ENCODE measurements at places on chromosomes 2 and 18. TPM values are rescaled to one million over a fixed set of nuclear protein-coding genes. Genes with fewer than 3 reads are reported as not detected.

Gene CHST9
- total RNA-seq, result 7.0 TPM

Gene GFPT1
- 74.3 TPM for total RNA-seq

Gene NEU4
- 0.21 TPM for total RNA-seq

Gene KYNU
- 9.8 TPM for total RNA-seq

Gene UGT1A10
- not detected for total RNA-seq

Gene DNAJB2
- total RNA-seq, result 38.7 TPM

Gene KCNG3
- total RNA-seq, result 0.53 TPM

Gene C1GALT1C1L
- 2.2 TPM for total RNA-seq

Gene MC2R
- not detected for total RNA-seq

Gene KIF5C
- total RNA-seq, result 10.8 TPM

Gene CCDC148
- total RNA-seq, result 5.3 TPM

Gene UGP2
- total RNA-seq, result 158 TPM

Gene NEURL3
- not detected for total RNA-seq

Gene APOB
- 0.32 TPM for total RNA-seq

Gene STON1
- total RNA-seq, result 68.0 TPM

Gene CDH7
- total RNA-seq, result 5.6 TPM

Gene ALPG
- not detected for total RNA-seq

Gene NOL4
- 1.3 TPM for total RNA-seq

Gene PID1
- 63.9 TPM for total RNA-seq

Gene FLACC1
- total RNA-seq, result 1.3 TPM

Gene REG1A
- not detected for total RNA-seq

Gene CNRIP1
- total RNA-seq, result 38.0 TPM

Gene MC5R
- total RNA-seq, result not detected

Gene DSC3
- 9.4 TPM for total RNA-seq

Gene REG1B
- total RNA-seq, result not detected

Gene ZNF385B
- 2.5 TPM for total RNA-seq

Gene IL36G
- total RNA-seq, result not detected

Gene KIAA1328
- total RNA-seq, result 34.6 TPM

Gene POMC
- total RNA-seq, result 1.5 TPM

Gene KCNJ3
- 2.3 TPM for total RNA-seq

Gene NOSTRIN
- 30.9 TPM for total RNA-seq

Gene AFF3
- total RNA-seq, result 43.5 TPM

Gene GREB1L
- total RNA-seq, result 1.4 TPM

Gene THOC1
- total RNA-seq, result 166 TPM

Gene SKOR2
- total RNA-seq, result not detected

Gene TUBA3D
- total RNA-seq, result not detected

Gene TTLL4
- total RNA-seq, result 8.8 TPM

Gene TMEM178A
- 5.2 TPM for total RNA-seq

Gene CHST10
- total RNA-seq, result 12.5 TPM

Gene G6PC2
- not detected for total RNA-seq

Gene UGT1A3
- total RNA-seq, result 1.2 TPM

Gene ASXL2
- 13.2 TPM for total RNA-seq
